CD14-positive monocyte (primary cell): ENCODE measurements at places on chromosomes 6 and 20.

GRCh38 chr6:42374018-42374669 lies 77.6 kb downstream of the TRERF1 start:
- H3K27ac ChIP-seq = peak overlapping the region; percentile 11
- peaks cover 88% of the 10 kb centered on the region for H3K4me1 ChIP-seq

DNA sequence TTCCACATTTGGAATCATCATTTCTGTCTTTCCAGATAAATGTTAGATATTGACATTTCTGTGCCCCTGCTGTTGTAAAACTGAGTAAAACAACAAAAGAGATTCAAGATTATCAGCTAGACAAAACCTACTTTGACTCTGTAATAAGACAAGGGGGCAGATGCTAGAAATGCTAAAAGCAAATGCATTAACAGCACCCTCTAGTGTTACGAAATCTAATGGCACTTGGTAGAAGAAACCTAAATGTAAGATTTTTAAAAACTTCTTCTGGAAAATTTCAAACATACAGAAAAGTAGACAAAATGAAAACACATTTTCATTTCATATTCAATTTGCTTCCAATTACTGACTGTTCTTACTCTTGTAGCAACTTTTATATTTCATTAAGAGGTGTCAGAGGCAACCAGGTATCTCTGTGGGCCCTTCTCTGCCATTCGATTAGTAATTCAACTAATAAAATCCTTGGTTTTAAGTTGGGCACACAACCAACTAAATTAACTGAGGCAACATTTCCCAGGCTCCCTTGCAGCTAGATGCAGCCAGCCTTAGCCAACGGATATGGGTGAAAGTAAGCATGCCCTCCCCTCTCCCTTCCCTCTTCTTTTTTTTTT lies 45.0 kb downstream of the SLC23A2 start:
- DNase-seq = peak; percentile 76
- H3K27ac ChIP-seq = no peak overlapping the region
- H3K27me3 ChIP-seq = no peaks in the 10 kb centered on the region
- peaks cover under 1% of the 10 kb centered on the region for H3K4me1 ChIP-seq
- no peak overlapping the region for H3K4me3 ChIP-seq

GRCh38 chr6:128919412-128920180 lies 36.7 kb downstream of the LAMA2 start:
- H3K4me1 ChIP-seq = no peaks in the 10 kb centered on the region
- no peak overlapping the region for H3K27ac ChIP-seq
- H3K27me3 ChIP-seq = no peaks in the 10 kb centered on the region
- no peaks in the 10 kb centered on the region for H3K36me3 ChIP-seq

- peaks cover 18% of the 10 kb centered on the region for H3K4me1 ChIP-seq
- no peak for DNase-seq
- H3K27ac ChIP-seq = no peak overlapping the region
Measured at GRCh38 chr20:10669843-10670446, 3.9 kb downstream of the JAG1 start.

DNA sequence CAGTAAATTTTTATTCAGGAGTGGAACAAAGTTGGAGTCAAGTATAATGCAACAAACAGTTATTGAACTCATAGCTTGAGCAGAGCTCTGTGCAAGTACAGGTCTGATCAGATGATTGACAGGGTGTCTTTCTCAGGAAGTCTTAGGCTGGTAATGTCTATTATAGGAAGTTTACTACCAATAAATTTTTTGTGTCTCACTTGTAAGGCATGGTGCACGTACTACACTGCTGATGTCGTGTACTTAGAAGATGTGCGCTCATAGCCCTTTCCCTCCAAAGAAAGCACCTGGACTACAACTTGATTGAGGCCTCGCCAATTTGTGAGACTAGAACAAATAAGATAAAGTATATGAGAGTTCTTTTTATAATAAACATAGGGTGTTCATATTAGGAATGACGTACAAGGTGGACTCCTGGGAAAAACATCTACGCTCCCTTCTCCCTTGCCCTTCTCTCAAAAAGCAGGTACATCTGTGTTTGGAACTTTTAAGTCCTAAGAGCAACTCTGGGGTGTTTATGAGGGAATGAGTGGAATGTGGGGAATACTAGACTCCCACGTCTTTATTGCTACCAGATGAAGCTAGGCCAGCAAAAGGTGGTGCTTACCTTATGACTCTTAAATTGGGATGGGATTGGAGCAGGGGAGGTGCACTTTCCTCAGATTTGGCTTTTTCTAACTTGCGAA lies 1.5 kb downstream of the NDUFAF5 start:
- H3K27me3 ChIP-seq = no peaks in the 10 kb centered on the region
- H3K27ac ChIP-seq = peak overlapping the region; percentile 36
- H3K4me3 ChIP-seq = no peak overlapping the region
- no peak for DNase-seq
- peaks cover 33% of the 10 kb centered on the region for H3K4me1 ChIP-seq

GRCh38 chr20:6683021-6683977 lies 84.2 kb upstream of the BMP2 start:
- H3K4me1 ChIP-seq = no peaks in the 10 kb centered on the region
- no peak overlapping the region for H3K27ac ChIP-seq
- no peaks in the 10 kb centered on the region for H3K36me3 ChIP-seq
- DNase-seq = no peak

DNA sequence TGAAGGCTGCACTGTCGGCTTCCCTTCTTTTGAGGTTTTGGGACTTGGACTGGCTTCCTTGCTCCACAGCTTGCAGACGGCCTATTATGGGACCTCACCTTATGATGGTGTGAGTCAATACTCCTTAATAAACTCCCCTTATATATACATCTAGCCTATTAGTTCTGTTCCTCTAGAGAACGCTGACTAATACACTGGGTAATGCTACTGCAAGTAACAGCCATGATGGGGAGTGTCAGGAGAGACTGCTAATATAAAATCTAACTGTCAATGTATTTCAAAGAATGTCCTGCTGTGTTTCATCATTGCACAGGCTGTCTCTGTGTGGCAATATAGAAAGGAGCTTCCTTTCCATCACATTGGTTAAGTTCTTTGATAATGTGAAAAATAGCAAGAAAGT lies 57.7 kb upstream of the UST start:
- no peak overlapping the region for H3K27ac ChIP-seq
- no peaks in the 10 kb centered on the region for H3K27me3 ChIP-seq
- H3K4me1 ChIP-seq = peaks cover 16% of the 10 kb centered on the region
- H3K36me3 ChIP-seq = no peaks in the 10 kb centered on the region
- DNase-seq = no peak
